ENCODE measurements at places on chromosomes 12 and 14.

- no peak for DNase-seq
Measured at GRCh38 chr12:120495186-120495730, 655 bp upstream of the DYNLL1 start.

GRCh38 chr12:86228656-86229055 lies 27.5 kb downstream of the MGAT4C start:
- DNase-seq = no peak

GRCh38 chr12:129494766-129495165 lies 409.1 kb downstream of the TMEM132D start:
- no peak for DNase-seq

DNA sequence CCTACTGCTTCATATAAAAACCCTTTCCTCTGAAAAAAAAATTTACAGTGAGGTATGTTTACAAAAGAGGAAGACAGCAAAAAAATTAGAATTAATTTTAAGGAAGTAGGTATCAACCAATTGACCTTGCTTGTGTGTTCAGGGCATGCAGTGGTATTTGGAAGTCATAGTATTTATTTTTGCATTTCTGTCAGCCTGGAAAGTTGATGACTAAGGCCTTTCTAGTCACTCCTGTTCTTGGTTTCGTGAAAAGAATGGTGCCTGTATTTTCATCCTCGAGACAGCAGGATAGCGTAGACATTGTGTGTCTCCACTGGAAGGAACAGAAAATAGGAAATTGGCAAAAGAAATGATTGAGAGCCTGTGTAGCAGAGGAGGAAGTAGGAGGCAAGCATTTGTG lies 24.5 kb downstream of the SLC16A7 start:
- no peak for DNase-seq

- DNase-seq = peak; percentile 11
Measured at GRCh38 chr14:34797747-34798583, 77.2 kb downstream of the BAZ1A start.

- no peak for DNase-seq
Measured at GRCh38 chr14:44847526-44848309, 114.0 kb downstream of the KLHL28 start.

DNA sequence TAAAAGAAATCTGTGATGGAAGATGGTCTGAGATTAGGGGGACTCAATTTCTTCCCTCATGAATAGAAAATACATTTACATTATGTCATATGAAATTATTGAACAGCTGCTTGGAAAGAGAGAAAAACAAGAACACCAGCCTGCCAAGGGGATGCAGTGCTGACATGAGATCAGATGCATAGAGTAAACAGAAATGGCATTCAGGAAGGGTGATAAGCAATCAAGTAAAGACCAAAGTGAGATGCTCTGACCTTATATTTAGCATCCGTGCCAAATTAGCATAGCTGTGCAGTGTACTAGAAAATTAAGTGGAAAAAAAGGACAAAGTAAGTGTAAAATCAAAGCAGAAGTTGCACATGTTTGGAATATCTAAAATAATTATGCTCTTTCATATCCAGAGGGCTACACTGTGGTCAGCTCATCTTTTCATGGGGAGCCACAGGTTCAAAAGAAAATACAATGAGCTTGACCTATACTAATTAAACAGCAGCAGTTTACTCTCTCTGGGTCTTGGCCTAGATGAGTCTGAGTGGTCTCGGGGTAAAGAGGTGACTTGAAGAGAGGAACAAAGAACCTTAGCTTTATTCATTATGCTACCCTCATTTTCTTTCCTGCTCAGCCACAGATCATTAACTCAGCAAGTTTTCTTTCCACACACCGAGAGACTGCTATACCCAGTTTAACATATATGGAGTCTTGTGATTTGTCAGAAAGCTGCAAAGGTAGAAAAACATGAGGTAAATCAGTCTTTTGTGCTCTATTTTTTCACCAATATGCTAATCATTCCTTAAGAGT lies 359.4 kb upstream of the FOXG1 start:
- DNase-seq = no peak

DNA sequence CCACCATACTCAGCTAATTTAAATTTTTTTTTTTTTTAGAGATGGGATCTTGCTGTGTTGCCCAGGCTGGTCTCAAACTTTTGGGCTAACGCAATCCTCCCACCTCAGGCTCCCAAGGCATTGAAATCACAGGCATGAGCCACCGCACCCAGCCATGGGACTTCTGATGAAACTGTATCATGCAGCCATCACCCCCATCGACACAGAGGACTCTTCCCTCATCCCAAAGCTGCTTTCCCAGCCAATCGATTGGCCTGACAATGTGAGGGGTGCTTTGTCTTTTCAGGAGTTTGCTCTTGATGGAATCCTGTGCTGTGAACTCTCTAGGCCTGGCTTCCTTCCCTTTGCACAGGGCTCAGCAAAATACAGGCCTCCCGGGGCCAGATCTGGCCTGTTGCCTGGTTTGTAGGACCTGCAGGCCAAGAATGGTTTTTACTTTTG lies 59.6 kb upstream of the NCOR2 start:
- DNase-seq = peak; percentile 30

- no peak for DNase-seq
Measured at GRCh38 chr12:66735275-66735674, 56.4 kb upstream of the GRIP1 start.

DNA sequence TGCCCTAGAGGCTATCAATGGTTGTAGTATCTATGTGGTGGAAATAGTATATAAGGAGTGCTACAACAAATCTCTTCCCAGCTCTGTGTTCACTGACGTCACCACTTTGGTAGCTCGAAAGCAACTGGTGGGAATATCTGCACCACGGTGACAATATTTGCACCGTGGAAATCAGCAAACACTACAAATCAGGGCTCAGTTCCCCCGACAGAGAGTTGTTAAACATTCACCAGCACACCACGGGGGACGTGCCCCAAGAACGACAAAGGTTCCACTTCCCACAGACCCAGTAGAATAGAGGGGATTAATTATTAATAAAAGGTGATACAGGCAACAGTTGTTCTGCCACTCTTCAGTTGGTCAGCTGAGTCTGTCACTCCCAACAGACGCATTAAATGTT lies 98.4 kb downstream of the CCDC60 start:
- no peak for DNase-seq

GRCh38 chr14:32028599-32028998 lies 48.5 kb upstream of the ARHGAP5 start:
- no peak for DNase-seq

GRCh38 chr12:104632724-104633201 lies 176.0 kb downstream of the CHST11 start:
- DNase-seq = no peak

- no peak for DNase-seq
Measured at GRCh38 chr14:65661865-65662264, 249.3 kb downstream of the FUT8 start.

DNA sequence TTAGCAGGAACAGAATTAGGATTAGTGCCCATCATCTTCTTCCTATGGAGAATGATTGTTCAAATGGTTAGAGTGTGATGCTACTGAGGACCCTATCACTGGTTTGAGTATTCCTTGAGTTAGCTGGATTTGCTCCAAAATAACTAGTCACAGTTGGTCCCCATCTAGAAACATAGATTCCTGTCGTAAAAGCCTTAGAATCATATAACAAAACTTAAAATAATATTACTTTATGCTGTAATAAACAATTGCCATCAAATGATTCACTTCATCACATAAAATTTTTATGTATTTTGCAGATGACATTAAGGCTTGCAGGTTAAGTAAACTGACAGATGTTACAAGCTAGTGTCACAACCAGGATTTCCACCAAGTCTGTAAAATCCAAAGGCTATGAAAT lies 209.8 kb downstream of the CCER1 start:
- DNase-seq = no peak

DNA sequence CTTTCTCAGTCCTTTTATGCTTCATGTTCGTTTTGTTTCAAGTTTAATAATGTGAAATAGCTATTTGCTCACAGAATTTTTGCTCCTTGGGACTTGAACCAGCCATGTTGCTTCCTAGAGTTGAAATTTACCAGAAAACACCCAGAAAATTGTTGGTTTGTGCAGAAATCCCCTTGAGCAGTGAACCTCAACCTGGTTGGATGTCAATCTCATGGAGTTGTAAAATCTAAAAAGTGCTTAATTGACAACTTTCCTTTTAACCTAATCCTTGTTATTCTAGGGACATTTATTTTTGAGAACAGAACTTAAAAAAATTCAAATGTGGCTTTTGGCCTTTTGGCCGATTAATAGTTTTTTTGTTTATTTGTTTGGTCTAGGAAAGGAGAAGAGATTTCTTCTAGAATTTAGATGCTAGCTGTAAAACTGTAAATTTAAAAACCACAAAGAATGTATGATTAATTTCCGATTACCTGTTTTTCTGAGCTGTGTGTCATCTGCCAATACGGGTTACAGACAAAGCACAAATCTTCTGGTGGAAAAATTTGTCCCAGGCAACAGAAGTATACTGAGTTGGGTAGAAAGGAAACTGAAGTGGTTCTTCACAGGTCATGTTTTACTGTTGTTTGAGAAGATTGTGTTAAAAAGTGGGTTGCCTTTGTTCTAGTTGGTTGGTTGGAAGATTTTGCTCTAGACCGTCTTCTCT lies 154.4 kb downstream of the FUT8 start:
- DNase-seq = no peak

DNA sequence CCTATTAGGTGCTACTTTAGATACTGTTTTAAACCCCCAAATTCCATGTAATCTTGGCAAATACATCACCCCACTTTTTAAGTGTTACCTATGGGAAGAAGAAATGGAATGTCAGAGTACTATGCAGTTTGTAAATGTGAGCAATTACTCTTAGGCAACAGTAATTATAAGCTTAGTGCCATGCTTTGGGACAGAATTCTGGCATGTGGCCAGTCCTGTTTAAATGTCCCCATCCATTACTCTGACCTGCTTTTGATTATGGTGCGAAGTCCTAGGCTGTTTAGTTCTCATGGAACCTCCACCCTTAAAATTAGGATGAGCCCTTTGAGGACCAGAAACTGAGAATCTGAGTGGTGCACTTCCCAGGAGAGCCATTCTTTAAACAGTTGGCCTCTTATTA lies 321.4 kb upstream of the RGS6 start:
- DNase-seq = no peak

GRCh38 chr12:3929875-3930615 lies 56.8 kb upstream of the PARP11 start:
- DNase-seq = peak; percentile 57

DNA sequence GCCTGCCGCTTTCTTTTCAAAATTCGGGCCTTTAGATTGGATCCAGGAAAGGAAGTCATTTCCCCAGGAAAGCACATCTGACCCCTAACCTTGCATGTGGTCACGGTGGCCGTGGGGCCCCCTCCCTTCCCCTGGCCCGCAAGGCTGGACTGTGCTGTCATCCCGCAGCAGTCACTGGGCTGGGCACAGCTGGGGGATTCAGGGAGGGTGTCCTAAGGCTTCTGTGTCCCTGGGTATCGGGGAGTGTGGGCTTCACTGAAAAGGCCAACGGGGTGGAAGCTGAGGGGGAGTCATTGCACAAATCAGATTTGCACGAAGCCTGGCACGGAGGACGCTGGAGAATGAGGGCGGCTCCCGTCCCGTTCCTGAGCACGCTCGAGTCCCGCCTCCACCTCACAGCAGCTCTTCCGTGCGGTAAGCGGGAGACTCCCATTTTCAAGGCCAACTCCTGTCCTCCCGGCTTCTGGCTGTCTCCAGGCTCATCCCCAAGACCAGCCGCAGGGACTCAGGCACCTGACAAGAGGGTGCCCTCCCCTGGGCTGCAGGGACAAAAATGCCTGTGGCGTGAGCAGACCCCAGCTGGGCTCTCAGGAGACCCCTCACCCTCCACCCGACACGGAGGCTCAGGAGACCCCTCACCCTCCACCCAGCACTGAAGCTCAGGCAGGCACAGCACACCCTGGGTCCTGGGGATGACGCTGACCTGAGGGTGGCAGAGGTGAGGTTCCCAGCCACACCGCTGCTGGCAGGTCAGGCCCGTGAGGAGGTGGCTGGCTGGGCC lies 9.6 kb downstream of the XRCC3 start:
- DNase-seq = no peak

DNA sequence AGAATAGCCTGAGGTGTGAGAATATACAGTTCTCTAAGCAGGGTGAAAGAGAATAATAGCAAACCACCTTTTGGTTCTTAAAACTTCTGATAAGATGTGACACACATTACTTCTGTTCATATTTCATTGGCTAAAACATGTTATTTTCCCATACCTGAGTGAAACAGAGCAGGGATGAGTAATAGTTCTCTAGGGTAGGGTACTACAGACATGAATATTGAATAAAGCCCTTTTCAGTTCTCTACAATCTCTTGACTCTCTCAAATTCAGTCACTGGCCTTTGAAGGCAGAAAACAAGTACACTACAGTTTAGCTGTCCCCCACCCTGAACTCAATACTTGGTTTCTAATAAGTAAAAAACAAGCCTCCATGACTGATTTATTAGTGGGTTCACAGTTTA lies 454.1 kb upstream of the MDGA2 start:
- DNase-seq = no peak

DNA sequence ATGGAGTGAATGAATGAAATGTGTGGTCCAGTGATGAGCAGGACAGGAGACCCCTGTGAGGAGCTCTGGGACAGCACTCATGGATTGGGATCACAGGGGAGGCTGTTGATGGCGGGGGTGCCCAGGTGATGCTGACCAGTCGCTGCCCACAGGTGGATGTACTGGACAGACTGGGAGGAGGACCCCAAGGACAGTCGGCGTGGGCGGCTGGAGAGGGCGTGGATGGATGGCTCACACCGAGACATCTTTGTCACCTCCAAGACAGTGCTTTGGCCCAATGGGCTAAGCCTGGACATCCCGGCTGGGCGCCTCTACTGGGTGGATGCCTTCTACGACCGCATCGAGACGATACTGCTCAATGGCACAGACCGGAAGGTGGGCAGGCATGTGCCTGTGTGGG lies 13.3 kb upstream of the LRP1-AS start:
- no peak for DNase-seq

- no peak for DNase-seq
Measured at GRCh38 chr12:68349921-68350606, 17.9 kb upstream of the MDM1 start.

- DNase-seq = no peak
Measured at GRCh38 chr14:23299211-23299957, 3.3 kb downstream of the PPP1R3E start.

GRCh38 chr12:11762723-11763326 lies 113.4 kb downstream of the ETV6 start:
- DNase-seq = no peak

- no peak for DNase-seq
Measured at GRCh38 chr12:93311827-93312226, 65.9 kb upstream of the NUDT4 start.

- DNase-seq = no peak
Measured at GRCh38 chr14:102473559-102473958, 36.0 kb downstream of the ANKRD9 start.

DNA sequence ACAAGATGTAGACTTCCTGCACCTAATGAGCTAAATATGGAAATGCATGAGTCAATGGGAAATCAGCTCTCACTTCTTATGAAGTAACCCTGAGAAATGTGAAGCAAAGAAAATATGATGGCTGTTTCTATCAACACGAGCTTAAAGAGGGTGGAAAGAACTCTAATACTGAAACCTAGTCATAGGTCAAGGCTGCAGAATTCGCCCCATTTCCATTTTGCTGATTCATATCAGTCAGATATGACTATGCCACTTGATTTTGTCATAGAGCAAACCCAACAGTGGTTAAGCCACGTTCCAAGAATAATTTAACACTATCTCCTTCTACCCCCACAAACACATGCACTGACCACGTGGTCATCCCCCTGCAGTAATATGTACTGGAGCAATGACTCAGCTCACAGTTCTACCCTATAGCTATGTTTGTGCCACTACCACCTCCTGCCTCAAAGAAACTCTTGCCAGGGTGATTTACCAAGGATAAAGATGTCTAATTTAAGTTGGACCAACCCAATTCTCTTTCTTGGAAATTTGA lies 157.5 kb downstream of the TMTC3 start:
- DNase-seq = no peak

Data from H7 (cell line).